Stimulated activated CD8-positive, alpha-beta memory T cell treated with anti-CD3 and anti-CD28 coated beads, Interleukin-4, amount 100 ng/mL, for 24 hours (primary cell): ENCODE measurements at places on chromosomes 6 and 20.

DNA sequence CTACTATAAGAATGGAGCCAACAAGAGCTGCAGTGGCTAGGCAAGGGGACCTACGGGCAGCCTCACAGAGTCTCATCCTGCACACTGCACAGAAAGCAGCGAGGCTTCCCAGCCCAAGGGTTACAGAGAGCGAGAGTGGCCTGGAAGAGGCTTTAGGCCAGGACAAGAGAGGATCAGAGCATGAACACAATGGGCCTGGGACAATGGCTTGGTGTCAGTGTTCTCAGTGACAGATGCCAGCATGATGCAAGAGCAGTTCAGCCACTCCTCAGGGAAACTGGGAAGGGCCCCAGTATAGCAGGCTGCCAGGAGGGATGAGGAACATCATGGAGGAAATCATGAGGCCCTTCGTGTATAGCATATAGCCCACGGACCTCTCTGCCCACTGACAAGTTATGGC lies 108.0 kb downstream of the NUS1 start:
- no peak for DNase-seq

- DNase-seq: no peak
Measured at GRCh38 chr6:2378891-2379652, 133.7 kb upstream of the GMDS start.

DNA sequence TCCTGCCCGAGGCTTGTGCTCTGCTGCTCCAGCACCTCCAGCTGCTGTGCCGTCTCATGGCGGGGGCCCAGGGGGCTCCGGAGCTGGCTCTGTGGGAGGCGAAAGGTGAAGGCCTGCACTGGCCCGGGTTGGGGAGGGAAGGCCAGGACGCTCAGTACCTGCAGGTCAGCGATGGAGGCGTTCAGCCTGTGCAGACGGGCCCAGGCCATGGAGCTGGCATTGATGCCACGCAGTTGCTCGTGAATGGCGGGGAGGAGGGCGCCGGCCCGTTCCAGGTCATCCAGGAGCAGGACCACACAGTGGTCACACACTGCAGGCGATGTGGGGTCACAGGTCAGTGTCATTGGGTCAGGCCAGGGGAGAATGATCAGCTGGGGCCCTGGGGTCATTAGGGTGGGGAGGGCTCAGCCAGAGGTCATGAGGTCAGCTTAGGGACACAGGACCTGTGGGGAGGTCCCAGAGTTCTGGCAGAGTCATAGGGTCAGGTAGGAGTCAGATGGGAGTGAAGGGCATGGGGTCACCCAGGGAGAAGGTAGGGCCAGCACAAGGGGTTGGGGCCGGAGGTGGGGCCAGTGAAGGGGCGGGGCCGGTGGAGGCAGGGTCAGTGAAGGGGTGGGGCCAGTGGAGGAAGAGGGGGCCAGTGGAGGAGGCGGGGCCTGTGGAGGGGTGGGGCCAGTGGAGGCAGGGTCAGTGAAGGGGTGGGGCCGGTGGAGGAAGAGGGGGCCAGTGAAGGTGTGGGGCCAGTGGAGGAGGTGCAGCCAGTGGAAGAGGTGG lies 18.0 kb downstream of the ADRM1 start:
- no peak for DNase-seq

- DNase-seq: no peak
Measured at GRCh38 chr6:35613762-35614161, 75.0 kb downstream of the FKBP5 start.

DNA sequence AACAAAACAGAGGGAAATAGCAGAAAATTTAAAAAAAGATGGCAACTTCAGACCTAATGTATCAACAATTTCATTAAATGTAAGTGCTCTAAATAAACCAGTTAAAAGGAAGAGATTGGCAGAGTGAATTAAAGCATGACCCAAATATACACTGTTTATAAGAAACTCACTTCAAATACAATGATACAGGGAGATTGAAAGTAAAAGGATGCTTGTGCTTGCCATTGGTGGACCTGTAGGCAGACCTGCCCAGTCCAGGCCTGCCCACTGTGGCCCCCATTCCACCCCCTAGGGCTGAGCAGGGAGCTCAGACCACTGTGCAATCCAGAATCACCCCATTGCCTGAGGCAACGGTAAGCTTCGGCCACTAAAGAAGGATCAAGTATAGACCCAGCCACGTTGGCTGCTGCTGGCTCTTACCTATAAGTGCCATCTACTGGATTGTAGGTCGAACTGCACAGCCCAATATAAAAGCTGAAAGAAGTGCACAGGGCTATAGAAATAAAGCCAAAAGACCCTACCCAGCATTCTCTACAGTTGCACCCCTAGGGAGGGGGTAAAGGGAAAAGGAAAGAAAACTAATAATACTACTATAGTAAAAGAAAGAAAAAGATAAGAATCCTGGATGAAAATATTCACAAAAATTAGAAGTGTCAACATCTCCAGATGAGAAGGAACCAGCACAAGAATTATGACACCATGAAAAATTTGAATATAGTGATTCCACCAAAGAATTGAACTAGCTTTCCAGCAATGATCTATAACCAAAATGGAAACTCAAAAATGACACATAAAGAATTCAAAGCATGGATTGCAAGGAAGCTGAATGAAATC lies 36.1 kb downstream of the PSMB1 start:
- no peak for DNase-seq

- DNase-seq: no peak
Measured at GRCh38 chr6:150200428-150201100, 57.7 kb downstream of the PPP1R14C start.

DNA sequence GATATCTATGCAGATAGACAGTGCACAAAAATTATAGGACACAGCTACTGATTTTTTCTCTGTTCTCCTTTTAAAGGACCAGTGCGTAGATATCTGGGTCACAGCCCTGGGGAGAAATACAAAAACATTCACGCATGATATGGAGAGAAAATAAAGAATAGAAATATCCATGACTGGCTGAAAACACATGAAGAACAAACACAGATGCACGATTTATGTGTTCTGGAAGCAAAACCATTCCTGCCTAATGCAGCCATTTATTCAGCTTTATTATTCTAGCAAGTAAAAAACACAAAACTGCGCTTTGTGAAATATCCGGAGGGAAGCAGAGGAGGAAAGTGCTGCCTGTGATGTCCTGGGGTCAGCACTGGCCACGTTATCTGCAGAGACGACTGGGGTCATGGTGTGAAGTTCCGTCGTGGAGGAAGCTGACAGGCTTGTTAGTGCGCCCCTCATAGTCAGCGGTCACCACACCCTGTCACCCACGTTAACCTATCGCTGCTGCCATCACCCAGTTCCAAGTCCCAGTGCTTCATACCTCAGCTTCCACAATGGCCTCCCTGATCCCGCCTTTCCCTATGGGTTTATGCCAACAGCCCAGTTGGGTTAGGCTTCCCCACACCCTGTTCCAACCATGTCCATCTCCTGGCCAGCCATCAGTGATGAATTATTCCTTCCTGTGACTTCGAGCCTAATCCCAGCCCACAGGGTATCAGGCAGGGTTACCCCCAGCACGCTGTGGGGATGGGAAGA lies 86.6 kb upstream of the RPS6KA2 start:
- no peak for DNase-seq

- no peak for DNase-seq
Measured at GRCh38 chr6:13709689-13710551, 1.7 kb downstream of the RANBP9 start.

DNA sequence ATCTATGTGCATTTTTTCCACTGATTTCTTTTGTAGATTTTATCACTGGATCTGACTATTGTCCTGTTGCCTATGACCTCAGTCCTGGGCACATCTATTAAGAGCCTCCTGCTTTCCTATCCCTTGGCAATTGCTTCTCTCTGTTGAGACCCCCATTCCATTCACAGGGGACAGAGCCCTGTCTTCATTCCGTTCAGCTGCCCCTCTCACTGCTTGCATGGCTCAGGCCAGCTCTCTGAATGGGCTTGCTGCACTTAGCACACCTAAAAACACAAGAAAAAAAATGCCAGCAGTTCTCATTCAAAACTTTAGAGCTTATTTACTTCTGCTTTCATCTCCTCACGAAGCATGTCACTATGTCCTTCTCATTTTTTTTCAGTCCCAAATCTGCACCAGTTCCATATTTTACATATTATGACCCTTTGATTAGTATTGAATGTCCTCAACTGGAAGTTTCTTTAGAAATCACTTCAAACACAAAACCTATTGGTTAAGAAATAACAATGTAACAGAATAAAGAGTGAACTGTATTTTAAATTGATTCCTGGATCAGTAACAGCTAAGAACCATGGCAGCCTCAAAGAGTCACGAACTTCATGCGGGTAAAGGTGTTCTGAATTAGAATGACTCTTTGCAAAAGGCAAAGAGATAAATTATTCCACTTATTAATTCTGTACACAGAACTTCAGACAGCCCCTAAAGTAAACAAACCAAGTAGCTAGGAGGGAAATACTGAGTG lies 616.5 kb downstream of the C6orf118 start:
- no peak for DNase-seq

- no peak for DNase-seq
Measured at GRCh38 chr20:19868441-19868840, 110.4 kb downstream of the RIN2 start.

DNA sequence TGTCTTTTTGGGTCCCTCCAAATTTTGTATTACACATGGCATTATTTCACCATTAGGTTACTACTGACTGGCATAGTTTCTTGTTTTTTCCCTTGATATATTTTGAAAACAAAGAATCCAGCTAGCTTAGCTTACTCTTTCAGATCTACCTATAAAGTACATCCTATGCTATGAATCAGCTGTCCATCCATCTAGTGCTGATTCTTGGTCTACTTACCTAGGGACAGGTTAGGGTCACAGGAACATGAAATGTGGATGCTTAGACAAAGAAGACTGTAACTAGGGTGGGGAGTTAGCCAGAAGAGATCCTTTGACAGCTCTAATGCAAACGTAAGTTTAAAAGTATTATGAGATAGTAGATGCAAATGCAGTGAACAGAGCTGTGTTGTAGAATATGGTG lies 91.7 kb downstream of the NKAIN2 start:
- DNase-seq: no peak

DNA sequence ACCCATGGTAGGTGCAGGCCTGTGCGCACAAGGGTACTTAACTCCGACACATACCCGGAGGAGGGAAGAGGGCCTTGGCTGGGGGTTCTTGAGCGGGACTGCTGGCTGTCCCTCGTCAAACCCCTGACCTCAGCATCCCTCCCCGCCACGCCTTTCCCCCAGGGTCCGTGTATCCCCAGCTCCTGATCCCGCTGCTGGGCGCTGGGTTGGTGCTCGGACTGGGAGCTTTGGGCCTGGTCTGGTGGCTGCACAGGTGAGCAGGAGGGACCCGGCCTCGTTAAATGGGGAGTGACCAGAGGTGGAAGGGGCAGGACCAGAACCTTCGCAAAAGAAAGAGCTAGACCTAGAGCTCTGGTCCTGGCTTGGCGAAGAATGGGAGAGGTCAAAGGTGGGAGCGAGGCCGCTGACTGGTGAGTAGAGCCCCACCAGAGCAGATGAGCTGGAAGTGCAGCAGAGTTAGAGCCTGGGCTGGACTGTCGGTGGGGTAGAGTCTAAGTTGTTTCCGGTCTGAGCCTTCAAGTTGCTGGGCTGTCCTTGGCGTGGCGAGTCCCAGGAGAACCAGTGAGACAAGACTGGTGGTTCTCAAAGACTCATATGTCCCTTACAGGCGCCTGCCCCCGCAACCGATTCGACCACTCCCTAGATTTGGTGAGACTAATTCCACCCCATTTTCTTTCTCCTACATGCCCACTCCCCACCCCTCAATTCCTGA lies 963 bp downstream of the MPIG6B start:
- DNase-seq: no peak

DNA sequence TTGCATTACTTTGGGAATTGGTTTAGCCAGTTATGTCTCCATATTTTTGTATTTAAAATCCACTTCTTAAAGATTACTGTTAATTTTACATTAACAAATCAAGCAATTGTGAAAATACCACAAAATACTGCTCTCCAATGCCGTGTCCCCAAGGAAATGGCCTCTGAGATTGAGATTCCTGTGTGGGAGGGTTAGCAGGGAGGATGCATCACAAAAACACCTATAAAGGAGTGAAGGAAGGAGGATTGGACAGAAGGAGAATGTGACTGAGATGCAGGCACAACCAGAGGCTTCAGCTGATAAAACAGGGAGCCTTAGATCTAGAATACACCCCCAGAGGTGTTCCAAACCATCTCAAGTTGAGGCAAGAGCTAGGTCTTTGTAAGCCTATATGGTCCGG lies 34.2 kb upstream of the NKAIN2 start:
- DNase-seq: no peak

DNA sequence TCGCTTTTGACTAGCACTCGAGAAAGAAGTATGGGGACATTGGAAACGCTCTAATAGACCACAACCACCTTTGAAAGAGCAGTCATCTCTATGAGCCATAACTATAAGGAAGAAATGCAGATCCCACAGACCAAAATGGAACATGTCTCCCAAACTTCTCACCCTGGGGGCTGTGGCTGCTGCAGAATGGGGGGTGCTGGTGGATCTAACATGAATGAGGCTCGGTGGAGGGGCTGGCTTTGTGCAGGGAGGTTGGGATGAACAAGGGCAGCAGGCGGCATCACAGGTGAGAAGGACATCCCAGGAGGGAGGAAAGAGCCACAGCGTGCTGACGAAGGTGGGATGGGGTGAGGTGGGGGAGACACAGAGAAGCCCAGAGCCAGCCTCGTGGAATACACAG lies 10.5 kb upstream of the CCR6 start:
- no peak for DNase-seq

GRCh38 chr20:59772931-59773913 lies 160.2 kb downstream of the SYCP2 start:
- DNase-seq: no peak

DNA sequence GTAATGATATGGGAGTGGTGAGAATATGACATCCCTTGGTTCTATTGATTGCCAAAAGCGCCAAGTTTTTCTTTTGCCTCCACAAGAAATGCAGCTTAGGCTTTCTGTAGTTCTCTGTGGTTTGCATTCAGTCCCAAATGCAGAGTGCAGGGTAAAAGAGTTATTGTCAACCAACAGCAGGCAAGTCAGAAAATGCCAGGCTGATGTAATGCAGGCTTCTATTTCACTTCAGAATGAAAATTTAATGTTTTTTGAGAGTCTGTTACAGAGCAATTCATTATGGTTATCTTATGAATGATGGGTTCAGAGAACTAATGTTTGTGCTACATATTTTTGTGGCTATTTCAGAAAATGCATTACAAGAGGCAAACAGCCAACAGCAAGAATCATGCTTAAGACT lies 293.5 kb downstream of the CENPW start:
- no peak for DNase-seq

DNA sequence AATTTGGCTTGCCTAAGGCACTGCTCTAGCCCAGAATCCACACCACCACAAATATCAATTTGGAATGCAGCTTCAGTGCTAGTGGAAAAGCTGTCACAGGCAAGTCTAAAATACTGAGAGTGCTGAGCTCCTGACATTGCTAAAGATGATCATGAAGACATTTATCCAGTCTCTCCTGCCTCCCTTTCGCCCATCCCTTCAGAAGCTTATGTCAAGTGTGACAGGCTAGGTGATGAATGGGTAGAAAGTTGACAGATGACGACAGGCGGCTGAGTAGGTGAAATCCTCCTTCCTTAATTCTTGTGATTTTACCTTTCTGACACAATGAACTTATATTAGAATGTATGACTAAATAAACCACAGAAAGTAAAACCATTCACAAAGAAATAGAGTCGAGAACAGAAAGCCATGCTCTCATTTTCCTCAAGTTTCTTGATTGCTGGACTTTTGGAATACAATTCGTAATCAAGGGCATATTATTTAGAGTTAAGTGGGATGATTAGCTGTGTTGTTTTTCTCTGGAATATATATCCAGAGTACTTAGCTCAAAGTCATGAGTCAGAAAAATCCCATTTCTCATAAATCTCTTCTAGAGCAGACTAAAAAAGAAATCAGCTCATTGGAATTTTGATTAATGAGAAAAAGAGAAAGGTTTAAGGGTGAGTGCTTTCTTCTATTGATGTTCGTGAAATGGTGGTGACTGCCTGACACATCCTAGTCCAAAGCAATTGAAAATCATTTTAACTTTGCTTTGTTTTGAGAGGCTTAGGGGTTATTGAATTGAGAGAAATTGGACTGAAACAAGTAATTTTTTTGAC lies 1228.2 kb upstream of the CITED2 start:
- no peak for DNase-seq
